T-cell (primary cell): ENCODE measurements at places on chromosomes 1 and 21.

- DNase-seq = no peak
Measured at GRCh38 chr1:153586347-153586746, 20.7 kb upstream of the S100A2 start.

GRCh38 chr1:43452789-43453441, 816 bp downstream of the HYI start:
- no peak for DNase-seq

GRCh38 chr1:214120951-214121350, 133.2 kb downstream of the PROX1 start:
- no peak for DNase-seq

GRCh38 chr1:179935909-179936496, 18.6 kb upstream of the CEP350 start:
- DNase-seq = no peak

GRCh38 chr1:89594096-89594740, 38.7 kb upstream of the LRRC8C start:
- no peak for DNase-seq

GRCh38 chr1:175599212-175599705, 144.1 kb downstream of the TNR start:
- DNase-seq = no peak

- no peak for DNase-seq
Measured at GRCh38 chr1:15261155-15262002, 14.4 kb downstream of the FHAD1 start.

GRCh38 chr1:179169616-179170467, 59.6 kb downstream of the ABL2 start:
- DNase-seq = no peak

GRCh38 chr1:3064296-3064850, 4.6 kb upstream of the PRDM16 start:
- no peak for DNase-seq

GRCh38 chr1:217025381-217025780, 302.2 kb upstream of the ESRRG start:
- DNase-seq = no peak

DNA sequence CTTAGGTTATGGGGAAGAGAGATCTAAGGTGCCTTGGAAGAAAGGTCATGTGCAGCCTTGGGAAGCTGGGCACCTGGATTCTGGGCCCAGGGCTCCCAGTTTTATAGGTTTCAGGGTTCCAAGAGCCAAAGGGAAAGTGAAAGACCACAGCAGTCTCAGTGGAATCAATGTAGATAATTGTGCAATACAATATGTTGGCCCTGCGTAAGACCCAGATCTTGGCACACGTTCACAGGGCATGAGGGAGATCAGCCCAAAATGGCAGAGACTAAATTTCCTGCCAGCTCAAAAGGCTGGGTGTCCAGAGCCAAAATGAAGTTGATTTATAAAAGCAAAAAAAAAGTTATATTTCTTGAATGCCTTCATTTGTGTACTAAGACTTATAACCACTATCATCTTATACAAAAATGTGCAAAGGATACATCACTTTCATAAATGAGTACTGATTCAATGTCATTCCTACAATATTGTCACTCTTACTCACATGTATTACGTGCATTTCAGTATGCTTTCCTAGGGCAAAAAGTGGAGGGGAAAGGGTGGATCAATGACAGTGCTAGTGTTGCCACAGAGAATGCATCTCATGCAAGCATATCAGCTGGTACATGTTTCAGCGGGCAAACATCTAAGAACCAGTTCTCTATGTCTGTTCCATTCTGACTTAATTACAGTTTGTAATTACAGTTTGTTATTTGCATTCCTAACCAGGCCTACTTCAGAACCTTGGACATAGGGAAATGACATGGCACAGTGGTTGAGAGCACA, 22.5 kb upstream of the NPL start:
- DNase-seq = no peak

GRCh38 chr1:218363141-218363540, 18.0 kb downstream of the TGFB2 start:
- no peak for DNase-seq

DNA sequence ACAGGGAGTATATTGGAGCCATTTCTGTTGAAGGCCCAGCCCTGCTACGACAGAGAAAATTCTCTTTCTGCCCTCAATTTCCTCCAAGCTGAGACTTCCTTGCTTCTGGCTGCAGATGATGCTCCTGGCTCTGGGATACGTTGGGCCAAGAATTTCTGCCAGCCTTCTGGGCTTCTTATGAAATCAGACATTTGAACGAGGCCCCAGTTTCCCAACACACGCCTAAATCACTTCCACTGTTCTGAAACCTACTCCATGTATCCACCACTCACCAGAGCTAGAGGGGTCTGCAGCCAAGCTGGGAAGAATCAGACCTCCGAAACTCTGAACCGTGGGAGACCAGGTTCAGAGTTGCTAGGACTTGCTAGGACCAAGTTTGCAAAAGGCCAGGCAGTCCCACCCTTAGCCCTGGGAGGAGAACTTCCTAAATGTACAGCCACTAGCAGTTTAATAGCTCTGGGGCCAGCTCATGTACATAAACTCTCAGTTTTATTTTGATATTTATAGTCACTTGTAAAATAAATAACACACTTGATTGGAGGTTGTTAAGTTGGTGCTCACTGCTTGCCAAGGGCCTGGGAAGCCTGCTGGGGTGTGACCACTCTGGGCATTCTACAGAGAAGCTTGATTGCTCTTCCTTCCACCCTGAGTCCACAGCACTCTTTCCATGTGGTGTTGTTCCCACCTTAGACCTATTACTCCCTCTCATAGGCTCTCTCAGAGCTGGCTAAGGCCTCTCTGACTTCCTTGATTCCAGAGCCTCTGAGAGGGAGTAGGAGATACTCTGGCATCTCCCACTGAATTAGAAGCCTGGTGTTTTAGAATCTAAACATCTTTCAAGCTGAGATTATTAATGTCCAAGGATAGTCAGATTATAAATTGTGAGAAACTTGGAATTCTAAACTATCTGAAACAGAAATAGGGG, 83.4 kb upstream of the TRABD2B start:
- no peak for DNase-seq

GRCh38 chr1:62962901-62963776, 179.2 kb downstream of the ATG4C start:
- no peak for DNase-seq

GRCh38 chr1:87598429-87598828, 269.7 kb downstream of the LMO4 start:
- DNase-seq = no peak

- DNase-seq = no peak
Measured at GRCh38 chr21:17690078-17690494, 77.4 kb upstream of the BTG3 start.

DNA sequence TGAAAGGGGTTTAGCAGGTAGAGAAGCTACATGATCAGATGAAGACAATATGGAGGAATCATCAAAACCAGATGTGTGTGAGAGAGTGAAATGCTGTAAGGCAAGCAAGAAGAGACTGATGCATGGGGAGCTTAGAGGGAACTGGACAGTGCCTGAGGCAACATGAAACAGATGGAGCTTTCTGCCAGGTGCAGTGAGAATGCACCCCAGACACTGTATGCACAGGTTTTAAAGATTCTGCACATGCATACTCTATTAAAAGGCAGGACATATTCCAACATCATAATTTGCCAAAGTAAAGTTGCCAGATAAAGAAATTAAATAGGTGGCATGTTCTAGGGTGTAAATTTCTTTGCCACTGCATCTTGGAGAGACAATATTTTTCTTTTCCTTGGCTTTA, 200.1 kb downstream of the AMY1C start:
- no peak for DNase-seq

GRCh38 chr1:100883963-100884362, 10.7 kb downstream of the EXTL2 start:
- no peak for DNase-seq

DNA sequence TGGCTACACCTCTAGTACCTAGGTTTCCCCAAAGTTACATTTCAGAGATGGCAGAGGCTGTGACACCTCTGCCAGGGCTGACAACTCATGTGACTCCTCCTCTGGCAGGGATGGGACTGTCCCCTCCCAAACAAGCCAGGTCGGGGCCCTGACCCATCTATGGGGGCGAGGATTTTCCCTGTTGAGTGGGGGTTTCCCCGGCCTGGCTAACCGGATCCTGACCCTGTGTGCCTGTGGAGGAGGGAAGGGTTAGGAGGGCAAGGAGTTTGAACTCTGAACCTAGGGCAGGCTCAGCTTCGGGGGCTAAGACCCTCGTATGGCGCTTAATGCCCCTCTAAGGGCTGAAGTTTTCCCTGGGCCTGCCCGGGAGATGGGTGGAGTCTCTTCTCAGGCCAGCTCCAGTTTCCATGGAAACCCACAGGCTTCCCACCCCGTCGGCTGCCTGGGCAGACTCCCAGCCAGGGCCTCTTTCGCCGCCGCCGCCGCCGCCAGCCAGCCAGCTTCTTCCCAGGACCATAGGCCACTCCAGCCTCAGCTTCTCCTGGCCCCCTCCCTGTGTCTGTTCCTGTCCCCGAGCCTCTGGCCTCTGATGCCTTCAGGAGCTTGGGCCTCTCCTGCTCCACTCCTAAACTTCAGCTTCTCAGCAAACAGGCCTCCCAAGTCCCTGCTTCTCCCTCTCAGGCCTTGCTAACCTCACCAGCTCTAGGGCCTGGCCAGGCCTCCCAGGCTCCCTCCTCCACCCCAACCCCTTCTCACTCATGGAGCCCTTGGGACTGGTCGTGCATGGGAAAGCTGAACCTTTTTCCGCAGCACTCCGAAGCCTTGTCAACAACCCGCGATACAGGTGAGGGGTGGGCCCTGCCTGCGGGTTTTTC, at the start of gene BTBD19:
Gene BTBD19, plus strand, starts transcription at position 461 of the 875 bp plus-strand sequence. Its CDS starts 298 bp downstream, at position 759.
- no peak for DNase-seq

- DNase-seq = no peak
Measured at GRCh38 chr1:114522264-114522575, 11.2 kb upstream of the TRIM33 start.
